Activated CD4-positive, alpha-beta T cell treated with anti-CD3 and anti-CD28 coated beads, Interleukin-2, amount 50 U/mL, for 48 hours (primary cell): ENCODE measurements at places on chromosomes 1 and 21.

DNA sequence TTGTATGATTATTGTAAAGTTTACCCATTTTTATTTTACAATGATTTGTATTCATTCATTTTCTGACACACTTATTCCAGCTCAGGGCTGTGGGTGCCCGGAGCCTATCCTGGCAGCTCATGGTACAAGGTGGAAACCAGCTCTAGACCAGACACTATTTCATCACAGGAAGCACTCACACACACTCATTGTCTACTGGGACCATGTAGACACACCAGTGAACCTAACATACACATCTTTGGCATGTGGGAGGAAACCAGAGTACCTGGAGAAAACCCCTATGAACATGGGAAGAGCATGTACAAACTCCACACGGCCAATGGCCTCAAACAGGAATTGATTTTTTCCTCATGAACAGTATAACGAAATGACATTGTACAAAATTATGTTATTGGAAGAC lies 2.4 kb downstream of the DTL start:
- DNase-seq: no peak

GRCh38 chr1:221439747-221440501 lies 302.0 kb downstream of the DUSP10 start:
- DNase-seq: peak; percentile 53

- no peak for DNase-seq
Measured at GRCh38 chr1:245363461-245364200, 208.8 kb downstream of the KIF26B start.

- peak; percentile 21 for DNase-seq
Measured at GRCh38 chr1:192521734-192522133, 53.8 kb upstream of the RGS1 start.
